ENCODE measurements at places on chromosomes 12 and 14. TPM values are rescaled to one million over a fixed set of nuclear protein-coding genes. Genes with fewer than 3 reads are reported as not detected.

GRCh38 chr12:126772171-126772864, 1494.7 kb upstream of the TMEM132C start:
- peak overlapping the region; percentile 32 for H3K4me3 ChIP-seq
- H3K4me1 ChIP-seq, result no peaks in the 10 kb centered on the region
- H3K27me3 ChIP-seq, result no peaks in the 10 kb centered on the region
- no peaks in the 10 kb centered on the region for H3K36me3 ChIP-seq
- peak overlapping the region; percentile 50 for H3K27ac ChIP-seq

Gene PLEKHG7
- not detected for total RNA-seq

DNA sequence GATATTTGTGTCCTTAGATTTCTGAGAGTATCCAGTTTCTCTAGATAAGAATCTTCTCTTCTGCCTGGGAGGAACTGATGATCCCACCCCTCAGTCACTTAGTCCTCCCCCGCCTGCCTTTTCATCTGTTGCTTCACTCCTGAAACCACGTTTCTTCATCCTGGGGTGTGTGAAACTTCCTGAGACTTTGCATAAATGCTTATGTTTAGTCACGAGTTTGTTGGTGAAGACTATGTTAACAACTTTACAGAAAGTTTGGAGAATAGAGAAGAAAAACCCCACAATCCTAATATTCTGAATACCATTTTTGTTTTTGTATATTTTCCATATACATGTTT, 33.2 kb downstream of the MARK3 start:
- peaks cover 32% of the 10 kb centered on the region for H3K36me3 ChIP-seq
- H3K4me1 ChIP-seq, result peaks cover 11% of the 10 kb centered on the region
- peak; percentile 38 for DNase-seq
- H3K27me3 ChIP-seq, result no peaks in the 10 kb centered on the region
- peak overlapping the region; percentile 67 for H3K27ac ChIP-seq
- no peak overlapping the region for H3K4me3 ChIP-seq

Gene AICDA
- total RNA-seq, result 0.11 TPM

- peaks cover 53% of the 10 kb centered on the region for H3K4me1 ChIP-seq
- no peak overlapping the region for H3K4me3 ChIP-seq
- H3K36me3 ChIP-seq, result no peaks in the 10 kb centered on the region
- no peaks in the 10 kb centered on the region for H3K27me3 ChIP-seq
- peak; percentile 66 for DNase-seq
Observed at GRCh38 chr14:23160924-23161522, 22.4 kb downstream of the SLC7A8 start.

- peak; percentile 57 for DNase-seq
- H3K27ac ChIP-seq, result no peak overlapping the region
- peaks cover 25% of the 10 kb centered on the region for H3K4me1 ChIP-seq
Observed at GRCh38 chr14:33839193-33840076, 111.4 kb downstream of the EGLN3 start.

DNA sequence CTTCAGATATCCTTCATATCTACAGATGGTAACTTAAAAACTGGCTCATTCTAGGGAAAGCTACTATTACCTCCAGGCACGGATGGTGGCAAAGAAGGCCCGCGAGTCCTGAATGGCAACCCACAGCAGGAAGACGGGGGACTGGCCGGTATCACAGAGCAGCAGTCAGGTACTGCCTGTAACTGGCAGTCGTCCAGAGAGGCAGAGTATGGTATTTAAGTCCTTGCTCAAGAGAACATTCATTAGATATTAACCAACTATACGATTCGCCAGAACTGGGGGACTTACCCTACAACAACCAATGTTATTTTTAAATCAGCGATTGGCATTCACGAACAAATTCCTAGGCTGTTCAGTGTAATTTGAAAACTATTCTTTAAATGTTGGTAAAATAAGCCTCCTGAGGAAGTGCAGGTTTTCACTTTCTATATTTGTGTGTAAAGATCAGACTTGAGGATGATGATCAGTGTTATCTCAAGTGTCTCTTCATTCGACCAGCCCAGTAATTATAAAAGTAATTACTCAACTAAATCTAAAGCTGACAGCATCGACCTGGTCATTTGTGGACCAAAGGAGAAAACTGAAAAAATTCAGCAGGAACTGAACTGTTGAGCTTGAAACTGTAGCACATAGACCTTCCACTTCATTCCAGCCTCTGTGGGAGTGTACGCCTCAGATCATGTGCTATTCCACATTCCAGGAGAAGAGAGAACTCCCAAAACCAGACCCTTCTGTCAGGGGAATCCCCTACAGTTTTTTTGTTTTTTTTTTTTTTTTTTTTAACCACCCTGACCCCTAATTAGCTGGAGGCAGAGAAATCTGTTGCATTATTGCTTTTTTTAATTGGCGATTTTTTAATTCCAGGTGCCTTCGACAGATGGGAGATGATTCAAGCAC, 75.6 kb downstream of the ESR2 start:
- peaks cover 7% of the 10 kb centered on the region for H3K4me1 ChIP-seq
- no peaks in the 10 kb centered on the region for H3K36me3 ChIP-seq
- no peak overlapping the region for H3K4me3 ChIP-seq
- DNase-seq, result no peak
- H3K27ac ChIP-seq, result no peak overlapping the region

DNA sequence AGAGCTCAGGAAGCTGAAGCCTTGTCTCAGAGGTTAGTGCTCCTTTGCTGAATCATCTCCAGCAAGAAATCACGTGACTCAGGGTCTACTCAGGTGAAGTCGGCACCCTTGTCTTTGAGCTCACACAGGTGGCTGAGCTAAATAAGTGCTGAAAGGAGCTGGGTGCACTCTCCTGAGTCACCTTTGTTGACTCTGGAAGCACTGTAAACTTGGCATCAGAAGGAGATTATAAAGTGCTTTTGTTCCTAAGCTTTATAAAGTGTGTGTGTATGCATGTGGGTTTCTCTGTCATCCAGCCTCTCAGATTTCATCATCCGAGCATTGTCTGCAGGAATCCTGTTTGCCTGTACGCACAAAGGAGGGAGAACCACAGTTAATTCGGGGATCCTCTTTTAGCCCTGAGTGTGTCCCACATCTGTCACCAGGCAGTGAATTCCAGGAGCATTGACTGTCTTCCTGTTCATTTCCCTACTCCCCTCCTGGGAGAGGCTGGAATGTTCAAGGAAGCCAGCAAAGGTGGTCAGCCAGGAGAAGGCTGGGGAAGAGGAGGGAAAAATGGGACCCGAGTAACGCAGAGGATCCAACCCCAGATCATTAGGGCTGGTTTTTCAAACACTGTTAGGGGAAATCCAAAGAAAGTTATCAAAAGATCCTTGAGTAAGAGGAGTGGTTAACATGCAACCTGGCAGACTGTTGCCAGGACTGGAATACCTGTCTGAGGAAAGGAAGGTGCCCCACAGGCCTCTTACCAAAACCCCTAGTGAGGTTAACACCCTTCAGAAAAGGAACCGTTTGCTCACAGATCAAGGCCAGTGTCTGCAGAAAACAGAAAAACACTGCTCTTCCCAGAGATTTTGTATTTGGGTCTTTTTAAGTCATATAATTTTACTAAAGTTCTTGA, 157.5 kb upstream of the HIF1A start:
- H3K36me3 ChIP-seq, result no peaks in the 10 kb centered on the region
- DNase-seq, result peak; percentile 7
- H3K27ac ChIP-seq, result no peak overlapping the region
- no peak overlapping the region for H3K4me3 ChIP-seq

GRCh38 chr14:100408350-100409002, 85.3 kb downstream of the SLC25A47 start:
- peaks cover 52% of the 10 kb centered on the region for H3K4me1 ChIP-seq
- no peak overlapping the region for H3K4me3 ChIP-seq
- H3K27me3 ChIP-seq, result no peaks in the 10 kb centered on the region
- DNase-seq, result peak; percentile 67
- H3K36me3 ChIP-seq, result no peaks in the 10 kb centered on the region

GRCh38 chr14:68729556-68729955, 63.3 kb downstream of the ZFP36L1 start:
- H3K27me3 ChIP-seq, result no peaks in the 10 kb centered on the region
- no peak overlapping the region for H3K27ac ChIP-seq
- peaks cover 5% of the 10 kb centered on the region for H3K4me1 ChIP-seq

DNA sequence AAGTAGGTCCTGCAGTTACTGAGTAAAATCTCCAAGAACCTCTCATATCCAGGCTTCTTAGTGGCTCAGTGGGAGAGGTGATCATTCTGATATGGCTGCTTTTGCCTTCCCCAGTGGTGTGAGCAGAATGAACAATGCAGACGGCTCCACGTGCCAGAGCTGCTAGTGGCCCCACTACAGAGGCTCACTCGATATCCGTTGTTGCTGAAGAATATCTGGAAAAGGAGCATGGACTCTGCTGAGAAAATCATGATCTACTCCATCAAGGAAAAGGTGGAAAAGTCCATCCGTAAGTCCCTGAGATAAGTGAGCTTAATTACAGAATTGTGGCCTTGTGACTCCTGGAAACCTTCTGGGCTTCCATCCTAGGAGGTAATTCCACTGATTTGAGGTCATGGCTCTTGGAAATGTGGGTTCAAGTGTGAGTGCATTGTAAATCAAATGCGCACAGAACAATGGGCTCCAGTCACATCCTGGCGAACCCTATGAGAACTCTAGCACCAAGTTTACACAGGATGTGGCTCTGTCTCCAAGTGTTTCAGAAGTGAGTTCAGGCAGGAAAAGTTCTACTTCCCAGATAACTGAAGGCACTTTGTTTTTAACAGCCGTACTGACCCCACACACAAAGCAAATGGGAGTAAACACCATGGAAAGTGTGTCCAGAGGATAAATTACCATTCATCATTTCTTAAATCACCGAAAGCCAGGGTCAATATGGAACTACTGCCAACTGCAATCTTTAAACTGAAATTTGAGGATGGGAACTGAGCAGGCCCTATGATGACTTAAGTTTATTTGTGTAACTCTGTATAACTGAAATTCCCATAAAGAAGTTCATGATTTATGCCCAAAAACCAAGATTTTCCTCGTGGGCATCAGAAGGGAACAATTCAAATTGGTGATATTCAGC, 51.4 kb downstream of the PLEKHG7 start:
- no peaks in the 10 kb centered on the region for H3K4me1 ChIP-seq
- peaks cover 11% of the 10 kb centered on the region for H3K27me3 ChIP-seq
- H3K4me3 ChIP-seq, result no peak overlapping the region
- H3K27ac ChIP-seq, result no peak overlapping the region
- no peaks in the 10 kb centered on the region for H3K36me3 ChIP-seq

GRCh38 chr12:128969480-128970055, 116.3 kb downstream of the GLT1D1 start:
- no peaks in the 10 kb centered on the region for H3K36me3 ChIP-seq
- H3K4me1 ChIP-seq, result no peaks in the 10 kb centered on the region
- peaks cover 6% of the 10 kb centered on the region for H3K27me3 ChIP-seq
- peak; percentile 38 for DNase-seq

Gene RASAL1
- 0.16 TPM for total RNA-seq

Gene DHH
- total RNA-seq, result 2.3 TPM

Gene HOXC4
- total RNA-seq, result 1.1 TPM

DNA sequence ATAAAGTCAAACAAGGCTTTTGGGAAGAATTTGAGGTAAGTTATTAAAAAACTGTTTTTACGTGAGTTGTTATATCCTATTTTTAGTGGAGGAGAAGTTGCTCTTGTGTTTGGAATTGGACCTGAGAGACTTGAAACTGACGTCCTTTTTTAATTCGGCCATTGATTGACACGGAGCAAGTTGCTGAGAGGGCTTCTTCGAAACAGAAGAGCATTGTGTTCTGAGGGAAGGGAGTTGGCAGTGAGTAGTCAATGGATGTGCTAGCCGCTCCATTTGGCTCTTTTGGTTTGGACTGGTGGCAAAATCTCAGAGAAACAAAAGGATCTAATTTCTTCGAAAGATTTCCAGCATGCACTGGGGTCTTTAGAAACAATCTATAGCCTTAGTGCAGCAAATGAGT, 37.3 kb downstream of the PTPN11 start:
- peaks cover 72% of the 10 kb centered on the region for H3K36me3 ChIP-seq
- DNase-seq, result no peak
- H3K4me3 ChIP-seq, result no peak overlapping the region
- no peaks in the 10 kb centered on the region for H3K27me3 ChIP-seq
- no peak overlapping the region for H3K27ac ChIP-seq

Gene NKX2-1
- 0.11 TPM for total RNA-seq

DNA sequence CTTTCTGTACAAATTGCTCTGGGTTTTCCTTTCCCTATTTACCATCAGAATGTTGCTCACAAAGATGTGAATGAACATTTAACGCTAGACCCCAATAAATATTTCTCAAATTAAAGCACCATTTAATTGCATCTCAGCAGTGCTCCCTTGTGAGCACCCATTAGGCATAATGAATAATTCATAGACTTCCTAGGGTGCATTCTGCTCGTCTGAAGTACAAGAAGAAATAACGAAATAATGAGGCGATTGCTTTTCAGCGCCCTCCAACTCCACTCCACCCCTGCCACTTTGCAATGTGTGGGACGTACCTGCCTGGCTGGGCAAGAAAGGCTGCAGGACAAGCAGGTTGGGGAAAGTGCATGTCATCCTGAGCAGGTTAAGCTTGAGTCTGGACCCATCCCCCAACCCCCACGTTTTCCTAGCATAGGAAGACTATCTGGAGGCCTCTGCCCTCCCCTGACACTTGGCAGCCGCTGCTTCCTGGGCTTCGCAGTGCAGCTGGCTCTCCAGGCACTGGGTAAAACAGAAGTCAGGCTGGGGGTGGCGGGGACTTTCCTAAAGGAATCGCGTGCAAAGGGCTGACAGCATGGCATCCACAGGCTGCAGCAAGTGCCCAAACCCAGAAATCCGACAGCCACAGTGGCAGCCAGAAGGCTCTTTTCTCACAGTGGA, 253.7 kb downstream of the DUSP6 start:
- no peaks in the 10 kb centered on the region for H3K27me3 ChIP-seq
- no peaks in the 10 kb centered on the region for H3K4me1 ChIP-seq
- no peaks in the 10 kb centered on the region for H3K36me3 ChIP-seq
- no peak overlapping the region for H3K27ac ChIP-seq

DNA sequence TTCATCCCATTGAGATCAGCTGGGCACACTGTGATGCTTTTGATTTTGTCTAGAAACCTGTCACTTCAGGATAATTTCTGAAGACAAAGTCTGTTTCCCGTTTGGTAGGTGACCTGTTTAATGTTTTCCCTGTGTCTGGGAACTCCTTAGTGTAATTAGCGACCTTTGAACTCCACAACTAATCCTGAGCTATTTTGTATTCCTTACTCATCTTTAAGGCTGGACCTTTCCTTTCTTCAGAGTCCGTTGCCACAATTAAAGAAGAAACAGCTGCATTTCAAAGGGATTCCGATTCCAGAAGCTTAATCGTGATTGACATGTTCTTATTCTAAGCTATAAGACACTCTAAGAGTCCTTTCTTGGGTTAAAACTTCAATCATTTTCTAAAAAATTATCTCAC, 22.0 kb downstream of the AP5M1 start:
- H3K4me1 ChIP-seq, result 0 out of 3 replicates have a peak, but pooled peaks cover 4% of the 10 kb centered on the region
- no peaks in the 10 kb centered on the region for H3K27me3 ChIP-seq
- H3K36me3 ChIP-seq, result peaks cover 41% of the 10 kb centered on the region
- H3K4me3 ChIP-seq, result no peak overlapping the region

DNA sequence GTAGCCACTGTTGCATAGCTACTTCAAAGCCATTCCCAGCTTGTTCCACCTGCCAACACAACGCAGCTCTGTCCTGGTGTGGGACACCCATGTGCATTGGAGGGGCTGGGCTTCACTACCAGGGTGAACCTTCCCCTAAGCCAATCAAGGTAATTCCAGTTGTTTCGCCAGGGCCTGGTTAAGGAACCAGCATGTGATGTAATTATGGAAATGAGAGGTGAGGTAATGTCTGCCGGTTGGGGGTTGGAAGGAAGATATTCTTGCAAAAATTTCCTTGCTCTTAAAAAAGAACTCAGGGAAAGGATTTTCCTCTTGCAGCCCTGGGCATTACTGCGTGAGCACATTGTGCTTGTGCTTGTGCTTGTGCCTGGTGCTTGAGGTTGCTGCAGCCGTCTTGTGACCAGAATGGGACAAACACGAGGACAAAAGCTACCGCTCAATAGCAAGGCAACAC, 14.9 kb downstream of the TUBA1C start:
- H3K36me3 ChIP-seq, result no peaks in the 10 kb centered on the region
- no peaks in the 10 kb centered on the region for H3K27me3 ChIP-seq
- H3K4me3 ChIP-seq, result no peak overlapping the region
- H3K4me1 ChIP-seq, result peaks cover 13% of the 10 kb centered on the region

Data from K562 (cell line).